Activated T-cell treated with anti-CD3 and anti-CD28 coated beads, Interleukin-2, amount 50 U/mL, for 4 hours (primary cell): ENCODE measurements at places on chromosomes 12 and 14. TPM values are rescaled to one million over a fixed set of nuclear protein-coding genes. Genes with fewer than 3 reads are reported as not detected.

The CLEC2D gene
- 278 TPM for total RNA-seq

The CHST11 gene
- total RNA-seq, result 70.7 TPM

The EPYC gene
- total RNA-seq, result not detected

The FAM181A gene
- total RNA-seq, result not detected

The RNASE2 gene
- not detected for total RNA-seq

The HOXC11 gene
- total RNA-seq, result not detected

The LARP4 gene
- 133 TPM for total RNA-seq

The SLC4A8 gene
- total RNA-seq, result 1.1 TPM

The PTPRB gene
- 0.11 TPM for total RNA-seq

- DNase-seq, result peak; percentile 42
Measured at GRCh38 chr14:75514673-75515628, 7.3 kb upstream of the BATF start.

GRCh38 chr12:27966870-27967269 is 5.7 kb downstream of the PTHLH start:
- no peak for DNase-seq

DNA sequence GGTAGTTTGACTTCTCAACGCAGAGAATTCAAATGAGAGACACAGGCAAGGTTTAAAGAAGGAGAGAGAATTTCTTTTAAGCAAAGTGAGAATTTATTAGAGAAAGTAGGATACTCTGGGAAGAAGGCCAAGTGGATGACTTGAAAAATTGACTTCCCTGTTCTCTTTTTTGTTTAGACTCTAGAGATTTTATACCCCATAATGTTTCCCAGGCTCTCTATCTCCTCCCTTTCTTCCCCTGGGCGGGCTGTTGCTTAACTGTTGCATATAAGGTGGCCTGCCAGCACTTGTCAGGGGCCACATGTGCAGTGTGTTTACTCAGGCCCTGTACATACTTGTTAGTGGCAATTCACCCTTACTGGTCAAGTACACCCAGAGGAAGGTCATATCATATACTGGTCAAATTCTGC is 403.7 kb downstream of the SLC6A15 start:
- no peak for DNase-seq

- DNase-seq, result no peak
Measured at GRCh38 chr12:110804406-110804805, 42.4 kb upstream of the CCDC63 start.

DNA sequence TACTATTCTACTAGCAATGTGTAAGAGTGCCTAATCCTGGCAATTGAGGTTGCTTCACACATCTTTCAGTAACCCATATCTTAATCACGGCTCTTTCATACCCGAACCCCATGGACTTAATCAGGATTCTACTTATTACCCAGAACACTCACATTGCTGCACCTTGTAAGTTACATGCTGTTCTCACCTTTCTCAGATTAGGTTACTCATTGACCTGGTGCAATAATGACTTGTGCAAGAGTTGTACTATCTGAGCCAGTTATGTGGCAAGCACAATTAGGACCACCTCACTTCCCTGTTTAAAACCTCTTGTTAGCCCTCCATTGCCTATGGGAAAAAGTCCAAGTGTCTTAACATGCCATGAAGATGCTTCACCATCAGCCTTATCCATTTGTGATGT is 306.7 kb upstream of the E2F7 start:
- no peak for DNase-seq

- peak; percentile 2 for DNase-seq
Measured at GRCh38 chr14:105852378-105853088, 326.1 kb downstream of the TMEM121 start.

GRCh38 chr14:89432226-89432625 is 15.2 kb upstream of the FOXN3 start:
- no peak for DNase-seq

GRCh38 chr12:20370014-20370386 is 1.7 kb downstream of the PDE3A start:
- DNase-seq, result no peak

GRCh38 chr12:31315784-31316465 is 10.0 kb downstream of the SINHCAF start:
- DNase-seq, result no peak

GRCh38 chr14:90301122-90301521 is 30.6 kb downstream of the NRDE2 start:
- no peak for DNase-seq

DNA sequence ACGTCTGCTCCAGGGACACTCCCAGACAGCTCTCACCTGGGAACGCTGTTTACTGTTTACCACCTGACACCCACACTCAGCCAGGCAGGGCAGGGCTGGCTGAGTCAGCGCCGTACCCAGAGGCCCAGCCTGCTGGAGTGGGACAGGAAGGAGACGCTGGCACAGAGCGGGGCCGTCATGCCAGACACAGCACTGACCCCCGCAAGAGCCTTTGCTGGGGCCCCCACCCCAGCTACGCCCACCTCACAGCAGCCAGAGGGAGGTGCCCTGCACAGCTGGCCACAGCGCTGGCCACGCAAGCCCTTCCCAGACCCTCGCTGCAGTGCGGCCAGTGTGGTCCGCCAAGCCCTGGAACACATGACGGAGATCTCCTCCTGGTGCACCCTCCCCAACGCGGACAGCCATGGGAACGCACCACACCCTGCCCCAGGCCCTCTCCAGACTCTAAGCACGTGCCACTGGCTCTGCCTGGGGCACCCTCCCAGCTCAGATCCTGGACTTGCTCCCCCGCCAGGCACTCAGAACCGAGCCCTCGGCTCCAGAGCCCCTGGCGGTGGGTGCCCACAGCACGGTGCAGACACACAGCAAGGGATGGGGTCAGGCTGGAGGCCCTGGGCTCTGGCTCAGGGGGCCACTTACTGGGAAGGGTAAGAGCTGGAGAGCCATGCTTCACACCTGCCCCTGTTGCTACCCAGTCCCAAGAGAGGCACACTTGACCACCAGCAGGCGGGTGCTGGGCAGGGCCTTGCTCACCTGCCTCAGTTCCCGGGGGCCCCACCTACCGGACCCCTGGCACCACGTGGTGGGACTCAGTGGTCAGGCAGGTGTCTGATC is 5.7 kb downstream of the AHNAK2 start:
- DNase-seq, result no peak

GRCh38 chr12:95951515-95951914 is 8.4 kb downstream of the AMDHD1 start:
- no peak for DNase-seq

- no peak for DNase-seq
Measured at GRCh38 chr12:44457465-44457864, 418.6 kb downstream of the NELL2 start.

DNA sequence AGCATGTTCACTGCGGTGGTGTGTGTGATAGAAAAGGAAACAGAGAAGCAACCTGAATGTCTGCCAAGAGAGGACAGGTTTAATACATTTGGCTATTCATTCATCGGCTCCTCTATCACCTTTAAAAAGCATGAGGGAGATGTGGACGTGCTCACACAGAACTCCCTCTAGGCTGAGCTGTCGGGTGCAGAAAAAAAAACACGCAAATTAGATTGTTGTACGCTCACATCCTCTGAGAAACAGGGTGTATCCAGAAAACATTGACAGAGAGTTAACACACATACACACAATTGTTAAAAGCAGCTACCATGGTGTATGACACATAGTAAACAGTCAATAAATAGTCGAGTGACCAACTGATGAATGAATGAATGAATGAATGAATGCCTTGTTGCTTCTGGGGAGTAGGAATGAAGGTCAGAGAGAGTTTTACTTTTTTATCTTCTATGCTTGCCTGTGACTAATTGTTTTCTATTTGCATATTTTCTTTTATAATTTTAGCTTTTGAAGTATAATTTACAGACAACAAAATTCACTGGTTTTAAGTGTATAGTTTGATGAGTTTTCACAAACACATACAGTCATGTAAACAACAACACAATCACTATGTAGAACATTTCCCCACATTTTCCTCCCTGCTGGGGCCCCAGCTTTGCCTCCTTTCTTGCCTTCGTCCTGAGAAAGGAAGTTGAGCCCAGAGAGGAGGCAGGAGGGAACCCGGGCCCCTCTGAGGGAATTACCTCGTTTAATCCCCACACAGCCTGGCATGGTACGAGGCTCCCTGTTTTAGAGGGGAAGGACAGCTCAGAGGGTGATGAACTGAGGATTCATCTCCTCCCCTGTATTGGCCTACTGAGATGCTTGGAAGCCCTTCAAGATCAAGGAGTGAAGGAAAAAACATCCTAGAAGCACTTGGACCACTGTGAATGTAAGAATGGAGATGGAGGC is 19.7 kb upstream of the FAM222A start:
- no peak for DNase-seq

DNA sequence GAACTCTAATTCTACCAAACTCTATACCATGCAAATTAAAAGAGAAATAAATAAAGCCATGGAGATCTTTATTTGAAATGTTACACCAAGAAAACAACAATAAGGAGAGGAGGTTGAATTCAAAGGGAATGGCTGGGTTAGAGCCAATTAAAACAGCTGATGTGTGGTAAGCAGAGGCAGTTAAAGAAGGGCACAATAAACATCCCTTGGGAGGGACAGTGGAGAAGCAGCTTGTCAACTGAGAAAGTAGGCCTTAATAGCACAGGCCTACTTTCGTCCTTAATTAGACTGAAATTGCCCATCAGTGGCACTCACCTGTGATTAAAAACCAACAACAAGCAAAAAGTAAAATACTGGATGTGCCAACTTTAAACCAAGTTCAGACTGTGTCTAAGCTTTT is 16.3 kb upstream of the NAV3 start:
- DNase-seq, result no peak

DNA sequence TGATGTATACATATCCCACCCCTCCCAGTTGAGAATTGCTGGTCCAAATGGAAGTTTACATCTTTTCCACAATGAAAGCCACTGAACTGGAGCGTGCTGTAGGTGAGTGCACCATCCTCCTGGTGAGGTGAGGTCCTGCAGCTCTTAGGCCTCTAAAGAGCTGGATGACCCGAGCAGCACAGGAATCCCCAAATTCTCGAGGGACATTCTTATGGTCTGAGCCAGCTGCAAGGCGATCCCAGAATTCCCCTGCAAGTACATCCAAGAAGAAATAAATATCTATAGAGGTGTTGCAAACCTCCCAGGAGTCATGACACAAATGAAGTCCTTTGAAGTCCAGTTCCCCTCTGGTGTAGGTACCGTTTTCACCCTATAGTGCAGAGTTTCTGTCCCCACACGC is 24.0 kb downstream of the TMEM132C start:
- DNase-seq, result no peak

GRCh38 chr14:31320922-31321766 is 99.2 kb downstream of the HEATR5A start:
- DNase-seq, result no peak

DNA sequence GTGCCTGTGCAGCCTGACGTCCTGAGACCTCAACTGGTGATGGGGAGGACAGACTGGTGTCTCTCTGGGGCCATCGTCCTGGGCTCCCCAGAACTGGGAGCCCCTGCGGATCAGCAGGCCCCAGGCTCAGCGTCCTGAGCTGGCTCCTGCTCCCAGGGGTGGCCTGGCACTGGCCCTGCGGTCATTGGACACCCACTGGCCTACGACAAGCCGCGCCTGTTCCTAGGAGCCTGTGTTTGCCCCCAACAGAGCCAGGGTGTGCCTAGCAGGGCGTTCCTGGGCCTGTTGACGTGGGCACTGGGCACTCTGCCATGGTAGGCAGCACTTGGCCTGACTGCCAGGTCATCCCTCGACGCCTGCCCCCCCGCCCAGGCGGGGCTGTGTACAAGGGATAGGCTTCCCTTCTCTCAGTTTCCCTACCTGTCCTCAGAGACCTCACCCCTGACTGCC is 8.4 kb downstream of the ADSS1 start:
- no peak for DNase-seq
